ENCODE measurements at places on chromosomes 1 and 21.

DNA sequence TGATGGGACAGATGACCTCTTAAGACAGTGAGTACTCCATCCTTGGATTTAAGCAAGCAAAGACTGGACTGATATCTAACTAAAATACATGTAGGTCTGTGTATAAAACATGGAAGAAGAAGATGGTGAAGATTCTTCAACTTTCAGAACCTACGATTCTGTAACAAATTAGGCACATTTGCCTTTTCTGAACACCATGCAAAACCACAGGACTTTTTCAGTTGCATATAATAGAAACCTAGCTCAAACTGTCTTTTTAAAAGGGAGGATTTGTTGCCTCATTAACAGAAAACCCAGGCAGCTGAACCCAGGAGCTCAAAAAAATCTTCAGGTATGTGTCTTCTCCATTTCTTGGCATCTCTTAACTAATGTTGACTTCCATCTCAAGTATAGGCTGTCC, 14.7 kb upstream of the TSPAN1 start:
- no peak for DNase-seq
- no peaks in the 10 kb centered on the region for H3K4me1 ChIP-seq
- no peaks in the 10 kb centered on the region for H3K36me3 ChIP-seq
- no peak overlapping the region for H3K27ac ChIP-seq

GRCh38 chr1:234774971-234775370, 165.0 kb upstream of the IRF2BP2 start:
- H3K4me1 ChIP-seq = peaks cover 14% of the 10 kb centered on the region
- no peak overlapping the region for H3K4me3 ChIP-seq
- DNase-seq = no peak
- no peaks in the 10 kb centered on the region for H3K27me3 ChIP-seq
- H3K36me3 ChIP-seq = peaks cover 2% of the 10 kb centered on the region

DNA sequence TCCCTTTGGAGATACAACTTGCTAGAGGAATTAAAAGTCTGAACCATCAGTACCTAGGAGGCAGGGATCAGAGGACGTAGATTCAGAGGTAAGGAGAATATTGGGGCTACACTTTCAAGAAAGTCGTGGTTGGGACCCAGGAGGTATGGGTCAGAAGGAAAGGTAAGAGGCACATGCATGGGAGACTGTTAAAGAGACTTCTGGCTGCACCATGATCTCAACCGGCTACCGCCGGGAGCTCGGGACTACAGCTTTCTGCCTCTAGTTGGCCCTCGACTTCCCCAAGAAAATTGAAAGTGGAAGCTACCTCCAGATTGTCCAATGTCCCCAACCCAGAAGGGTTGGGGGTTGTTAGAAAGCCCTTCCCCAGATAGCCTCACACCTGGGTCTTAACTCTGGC, 355.7 kb upstream of the TMPRSS15 start:
- no peaks in the 10 kb centered on the region for H3K4me1 ChIP-seq
- H3K27ac ChIP-seq = no peak overlapping the region
- H3K4me3 ChIP-seq = no peak overlapping the region
- DNase-seq = no peak

- DNase-seq = no peak
- peaks cover 2% of the 10 kb centered on the region for H3K36me3 ChIP-seq
- H3K27ac ChIP-seq = no peak overlapping the region
- H3K27me3 ChIP-seq = no peaks in the 10 kb centered on the region
- no peaks in the 10 kb centered on the region for H3K4me1 ChIP-seq
Measured at GRCh38 chr21:21076491-21076890, 78.3 kb downstream of the NCAM2 start.

DNA sequence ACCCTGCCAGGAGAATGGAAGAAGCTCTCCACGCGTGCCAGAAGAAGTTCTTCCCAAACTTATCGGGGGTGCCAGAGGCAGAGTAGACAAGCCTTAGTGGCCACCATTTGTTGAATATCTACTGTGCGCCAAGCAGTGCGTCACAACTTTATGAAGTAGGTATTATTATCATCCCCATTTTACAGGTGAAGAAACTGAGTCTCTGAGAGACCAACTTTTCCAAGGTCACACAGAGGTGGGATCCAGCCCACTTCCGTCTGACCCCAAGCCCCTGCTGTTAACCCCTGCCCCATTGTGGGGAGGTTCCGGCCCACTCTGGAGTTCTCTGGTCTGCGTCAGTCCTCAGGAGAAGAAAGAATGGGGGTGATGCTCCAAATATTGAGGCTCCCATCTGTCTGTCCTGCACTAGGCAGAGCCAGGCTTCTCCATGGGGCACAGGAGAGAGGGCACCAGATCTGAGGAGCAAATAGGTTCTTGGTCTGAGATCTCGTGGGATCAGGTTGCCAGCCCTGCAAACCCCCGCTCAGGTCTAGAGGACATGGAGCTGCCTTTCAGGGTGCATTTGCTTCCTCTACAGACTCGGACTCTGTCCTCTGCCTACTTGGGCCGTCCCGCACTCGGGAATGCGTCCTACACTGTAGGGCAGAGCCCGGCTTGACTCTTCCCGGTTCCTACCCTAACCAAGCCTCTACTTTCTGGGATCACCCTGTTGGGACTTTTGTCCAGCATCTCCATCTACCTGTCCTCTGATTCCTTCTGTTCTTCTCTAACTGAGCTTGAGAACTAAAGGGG, 2.1 kb downstream of the CDK18 start:
- peaks cover 6% of the 10 kb centered on the region for H3K27me3 ChIP-seq
- peak overlapping the region; percentile 22 for H3K4me3 ChIP-seq
- no peaks in the 10 kb centered on the region for H3K36me3 ChIP-seq
- H3K27ac ChIP-seq = no peak overlapping the region
- H3K4me1 ChIP-seq = peaks cover 10% of the 10 kb centered on the region

GRCh38 chr1:7702365-7702764, 68.7 kb upstream of the VAMP3 start:
- H3K4me1 ChIP-seq = peaks cover 11% of the 10 kb centered on the region
- H3K36me3 ChIP-seq = no peaks in the 10 kb centered on the region
- no peak overlapping the region for H3K4me3 ChIP-seq

- no peak for DNase-seq
- H3K27me3 ChIP-seq = no peaks in the 10 kb centered on the region
- H3K36me3 ChIP-seq = peaks cover 20% of the 10 kb centered on the region
Measured at GRCh38 chr1:243432136-243432535, 176.3 kb downstream of the SDCCAG8 start.

- H3K27me3 ChIP-seq = no peaks in the 10 kb centered on the region
- no peak overlapping the region for H3K27ac ChIP-seq
- no peak for DNase-seq
- no peaks in the 10 kb centered on the region for H3K4me1 ChIP-seq
- no peaks in the 10 kb centered on the region for H3K36me3 ChIP-seq
Measured at GRCh38 chr1:76957961-76958360, 90.7 kb downstream of the ST6GALNAC5 start.

DNA sequence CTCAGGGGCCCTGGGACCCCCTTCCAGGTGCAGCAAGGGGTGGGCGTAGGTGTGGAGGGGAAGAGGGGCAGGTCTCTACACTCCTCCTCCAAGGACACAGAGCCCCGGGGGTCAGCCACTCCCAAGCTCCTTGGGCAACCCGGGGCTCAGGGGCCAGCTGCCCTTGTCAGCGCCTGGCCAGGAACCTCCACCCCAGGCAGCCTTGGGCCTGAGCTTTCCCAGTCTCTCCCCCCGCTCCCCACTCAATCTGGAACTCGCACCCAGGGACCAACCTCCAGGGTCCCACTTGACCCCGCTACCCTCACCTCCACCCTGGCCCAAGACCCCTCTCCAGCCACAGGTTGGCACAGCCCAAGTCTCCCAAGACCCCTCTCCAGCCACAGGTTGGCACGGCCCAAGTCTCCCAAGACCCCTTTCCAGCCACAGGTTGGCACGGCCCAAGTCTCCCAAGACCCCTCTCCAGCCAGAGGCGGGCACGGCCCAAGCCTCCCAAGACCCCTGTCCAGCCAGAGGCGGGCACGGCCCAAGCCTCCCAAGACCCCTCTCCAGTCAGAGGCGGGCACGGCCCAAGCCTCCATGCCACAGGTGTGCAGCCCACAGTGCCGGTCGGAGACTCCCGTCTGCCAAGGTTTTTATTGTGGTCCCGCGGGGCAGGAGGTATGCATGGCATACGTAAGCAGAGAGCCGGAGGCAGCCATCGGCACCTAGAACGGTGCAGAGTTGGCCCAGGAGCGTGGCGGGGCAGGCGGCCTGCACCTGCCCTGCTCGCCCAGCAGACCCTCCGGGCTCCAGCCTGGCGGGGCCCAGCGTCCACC, 3.0 kb downstream of the TNFRSF4 start:
- no peak overlapping the region for H3K27ac ChIP-seq
- no peak overlapping the region for H3K4me3 ChIP-seq
- H3K36me3 ChIP-seq = no peaks in the 10 kb centered on the region
- DNase-seq = no peak
- H3K27me3 ChIP-seq = peaks cover 7% of the 10 kb centered on the region

DNA sequence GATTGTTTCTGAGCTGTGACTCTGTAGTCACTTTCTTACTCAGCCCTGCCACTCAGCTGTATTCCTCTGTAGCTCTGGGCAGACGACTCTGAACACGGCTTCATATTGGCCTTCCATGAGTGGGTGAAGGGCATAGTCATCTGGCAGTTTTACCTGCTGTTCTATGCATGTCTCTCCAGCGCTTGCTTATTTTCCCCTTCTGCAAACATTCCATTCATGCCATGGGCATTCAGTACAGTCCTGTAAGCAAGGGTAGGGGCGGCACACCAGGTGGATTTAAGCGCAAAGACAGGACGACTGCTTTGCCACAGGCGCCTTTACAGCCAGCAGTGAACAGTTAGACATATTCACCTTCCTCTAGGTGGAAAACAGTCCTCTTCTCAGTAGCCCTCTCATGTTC, 4.4 kb upstream of the WDR26 start:
- H3K27ac ChIP-seq = no peak overlapping the region
- no peaks in the 10 kb centered on the region for H3K27me3 ChIP-seq
- H3K4me3 ChIP-seq = no peak overlapping the region
- DNase-seq = no peak
- H3K4me1 ChIP-seq = peaks cover 13% of the 10 kb centered on the region

DNA sequence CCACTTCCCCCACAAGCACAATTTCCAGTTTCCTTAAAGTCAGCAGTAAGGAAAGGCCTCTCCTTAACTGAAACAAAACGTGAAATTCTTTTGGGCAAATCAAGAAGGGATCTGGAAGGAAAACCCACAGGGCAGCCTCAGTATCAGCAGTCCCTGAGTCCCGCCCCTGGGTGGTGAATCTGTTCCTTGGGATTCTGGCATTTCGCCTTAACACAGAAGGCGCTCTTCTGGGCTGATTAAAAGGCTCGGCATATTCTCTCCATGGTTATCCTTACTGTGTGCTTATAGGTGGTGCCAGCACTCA, 12.2 kb upstream of the RAB4A start:
- no peak overlapping the region for H3K4me3 ChIP-seq
- peaks cover 4% of the 10 kb centered on the region for H3K27me3 ChIP-seq
- DNase-seq = no peak
- no peaks in the 10 kb centered on the region for H3K36me3 ChIP-seq
- H3K4me1 ChIP-seq = peaks cover 6% of the 10 kb centered on the region

DNA sequence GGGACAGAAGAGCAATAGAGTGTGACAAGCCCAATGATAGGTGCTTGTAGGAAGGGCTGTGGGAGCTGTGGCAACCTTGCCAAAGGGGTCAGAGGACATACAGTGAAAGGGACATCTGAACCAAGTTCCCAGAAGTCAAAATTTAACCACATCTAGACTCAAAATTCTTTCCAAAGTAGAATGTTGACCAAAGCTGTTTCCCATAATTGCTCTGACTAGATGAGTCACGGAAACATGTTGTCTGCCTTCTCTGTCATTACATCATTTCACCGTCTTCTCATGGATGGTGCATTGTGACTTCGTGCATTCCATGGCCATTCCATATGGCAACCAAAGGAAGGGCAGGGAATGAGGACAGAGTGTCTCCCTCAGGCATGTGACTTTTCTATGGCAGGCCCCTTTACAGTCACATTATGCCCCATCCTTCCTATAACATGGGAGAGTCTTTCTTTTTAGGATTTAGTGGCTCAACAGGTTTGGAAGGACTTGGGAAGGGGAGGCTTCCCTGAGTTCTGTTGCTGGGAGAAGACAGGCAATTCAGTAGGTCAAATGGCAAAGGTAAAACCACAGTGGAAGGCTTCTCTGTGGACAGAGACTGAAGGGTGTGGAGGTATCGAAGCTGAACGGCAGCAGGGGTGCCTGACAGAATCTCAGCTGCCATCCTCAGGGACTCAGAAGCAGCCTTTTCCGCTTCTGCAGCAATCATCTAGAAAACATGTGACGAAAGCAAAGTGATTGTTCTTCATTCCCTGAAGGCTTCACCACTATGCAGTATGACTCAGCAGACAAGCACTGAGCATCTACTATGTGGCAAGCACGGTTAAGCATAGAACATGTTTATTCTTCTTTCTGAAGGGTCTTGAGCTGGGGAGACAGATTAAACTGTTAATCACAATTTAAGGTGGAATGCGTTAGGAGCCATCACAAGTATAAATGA, 24.7 kb downstream of the NPHS2 start:
- no peak for DNase-seq
- no peak overlapping the region for H3K27ac ChIP-seq
- peaks cover 4% of the 10 kb centered on the region for H3K4me1 ChIP-seq

- H3K27me3 ChIP-seq = no peaks in the 10 kb centered on the region
- H3K27ac ChIP-seq = peak overlapping the region; percentile 41
- peaks cover 29% of the 10 kb centered on the region for H3K4me1 ChIP-seq
Measured at GRCh38 chr1:27356619-27357280, 10.0 kb downstream of the MAP3K6 start.

- peaks cover 3% of the 10 kb centered on the region for H3K4me1 ChIP-seq
- H3K36me3 ChIP-seq = no peaks in the 10 kb centered on the region
- no peaks in the 10 kb centered on the region for H3K27me3 ChIP-seq
- no peak overlapping the region for H3K27ac ChIP-seq
- DNase-seq = no peak
Measured at GRCh38 chr1:219405531-219406331, 207.2 kb downstream of the ZC3H11B start.

- H3K4me1 ChIP-seq = peaks cover under 1% of the 10 kb centered on the region
- DNase-seq = no peak
- no peak overlapping the region for H3K4me3 ChIP-seq
- no peaks in the 10 kb centered on the region for H3K36me3 ChIP-seq
Measured at GRCh38 chr1:218254296-218254946, 30.7 kb upstream of the RRP15 start.

DNA sequence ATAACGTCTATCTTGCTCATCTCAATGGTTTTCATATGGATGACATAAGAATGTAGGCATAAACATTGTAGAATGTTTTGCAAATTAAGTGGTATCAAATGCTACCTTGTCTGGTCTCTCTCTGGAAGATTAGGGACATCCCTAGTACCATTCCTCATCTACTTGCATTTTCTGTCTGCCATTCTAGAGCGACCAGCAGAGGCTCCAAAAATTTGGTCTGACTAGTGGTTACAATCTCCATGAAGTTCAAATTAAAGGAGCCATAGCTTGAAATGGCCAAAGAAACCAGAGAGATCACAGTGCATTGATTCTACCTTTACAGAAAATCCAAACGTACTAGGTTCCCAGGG, 1.1 kb downstream of the CD84 start:
- H3K4me3 ChIP-seq = peak overlapping the region; percentile 93
- H3K27ac ChIP-seq = peak overlapping the region; percentile 96
- H3K4me1 ChIP-seq = peaks cover 36% of the 10 kb centered on the region
